Activated gamma-delta T cell (primary cell): ENCODE measurements at places on chromosomes 3 and 15.

GRCh38 chr3:152843955-152844354 is 9.0 kb downstream of the P2RY1 start:
- DNase-seq, result no peak

DNA sequence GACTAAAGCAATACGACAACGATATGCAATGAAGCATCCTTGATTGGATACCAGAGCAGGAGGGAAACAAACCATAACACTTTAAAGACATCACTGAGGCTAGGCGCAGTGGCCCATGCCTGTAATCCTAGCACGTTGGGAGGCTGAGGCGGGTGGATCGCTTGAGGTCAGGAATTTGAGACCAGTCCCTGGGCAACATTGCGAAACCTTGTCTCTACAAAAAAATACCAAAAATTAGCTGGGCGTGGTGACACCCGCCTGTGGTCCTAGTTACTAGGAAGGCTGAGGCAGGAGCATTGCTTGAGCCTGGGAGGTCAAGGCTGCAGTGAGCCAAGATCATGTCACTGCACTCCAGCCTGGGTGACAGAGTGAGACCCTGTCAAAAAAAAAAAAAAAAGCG is 33.9 kb upstream of the BHLHE40 start:
- no peak for DNase-seq

DNA sequence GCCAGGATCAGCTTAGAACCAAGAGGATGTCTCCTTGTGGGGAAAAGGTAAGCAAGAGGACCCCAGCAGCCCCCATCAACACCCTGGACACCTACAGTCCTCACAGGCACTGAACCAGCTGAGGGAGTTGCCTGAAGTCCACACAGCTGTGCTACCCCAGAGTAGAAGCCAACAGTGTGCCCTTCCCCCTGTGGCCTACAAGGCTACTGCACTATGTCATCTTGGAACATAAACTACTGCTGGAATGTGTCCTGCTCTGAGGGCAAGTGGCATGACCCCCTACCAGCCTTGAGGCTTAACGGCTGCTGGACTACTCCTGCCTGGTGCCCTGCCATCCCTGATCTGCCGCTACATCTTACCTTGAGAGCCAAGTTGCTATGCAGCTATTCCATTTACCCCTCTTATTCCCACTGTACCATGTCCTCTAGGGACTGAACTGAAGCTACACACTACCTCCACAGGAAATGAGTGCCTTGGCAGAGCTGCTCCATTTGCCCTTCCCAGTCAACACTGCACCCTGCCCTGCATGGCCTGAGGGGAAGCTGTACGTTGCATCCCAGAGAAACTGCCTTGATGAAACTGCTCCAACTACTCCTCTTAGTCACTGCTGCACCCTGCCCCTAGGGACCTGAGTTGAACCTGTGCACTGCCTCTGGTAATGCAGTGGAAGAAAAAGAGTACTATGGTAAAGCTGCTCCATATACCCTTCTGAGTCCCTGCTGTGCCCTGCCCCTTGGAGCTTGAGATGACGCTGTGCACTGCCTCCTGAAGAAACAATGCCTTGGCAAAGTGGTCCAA is 40.2 kb upstream of the ATP13A5 start:
- no peak for DNase-seq

DNA sequence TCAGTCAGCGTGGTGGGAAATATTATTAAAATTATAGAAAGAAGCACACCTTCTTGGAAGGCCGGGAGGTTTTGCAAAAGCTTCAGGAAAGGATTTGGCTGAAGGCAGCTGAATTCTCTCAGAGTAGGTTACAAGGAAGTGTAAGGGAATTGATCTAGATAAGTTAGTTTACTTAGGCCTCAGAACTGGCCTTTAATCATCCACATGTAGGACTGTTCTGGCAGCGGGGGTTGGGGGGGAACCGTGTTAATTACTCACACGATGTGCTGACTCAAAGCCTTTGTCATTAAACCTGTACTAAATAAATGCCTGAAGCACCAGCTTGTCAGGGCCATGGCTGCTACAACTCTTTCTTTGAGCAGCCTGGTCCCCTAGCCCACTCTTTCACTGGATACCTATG is 12.8 kb downstream of the ASB14 start:
- no peak for DNase-seq

DNA sequence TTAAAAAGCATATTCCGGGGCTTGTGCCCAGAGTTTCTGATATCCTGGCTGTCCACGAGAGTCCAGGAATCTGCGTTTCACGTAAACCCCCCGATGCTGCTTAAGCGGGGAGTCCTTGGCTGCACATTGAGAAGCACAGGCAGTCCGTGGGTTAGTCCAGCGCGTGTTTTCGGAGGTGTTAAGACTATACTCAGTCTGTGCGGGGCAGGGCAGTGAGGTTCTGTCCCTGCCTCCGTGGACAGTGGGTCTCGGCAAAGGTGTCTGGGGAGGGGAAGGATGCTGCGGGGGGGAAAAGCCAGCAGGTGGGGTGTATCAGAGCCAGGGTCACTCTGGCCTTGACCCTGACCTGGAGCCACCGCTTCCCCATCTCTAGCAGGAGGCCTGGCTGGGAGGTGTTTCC is 106.2 kb downstream of the TMEM266 start:
- DNase-seq, result no peak

DNA sequence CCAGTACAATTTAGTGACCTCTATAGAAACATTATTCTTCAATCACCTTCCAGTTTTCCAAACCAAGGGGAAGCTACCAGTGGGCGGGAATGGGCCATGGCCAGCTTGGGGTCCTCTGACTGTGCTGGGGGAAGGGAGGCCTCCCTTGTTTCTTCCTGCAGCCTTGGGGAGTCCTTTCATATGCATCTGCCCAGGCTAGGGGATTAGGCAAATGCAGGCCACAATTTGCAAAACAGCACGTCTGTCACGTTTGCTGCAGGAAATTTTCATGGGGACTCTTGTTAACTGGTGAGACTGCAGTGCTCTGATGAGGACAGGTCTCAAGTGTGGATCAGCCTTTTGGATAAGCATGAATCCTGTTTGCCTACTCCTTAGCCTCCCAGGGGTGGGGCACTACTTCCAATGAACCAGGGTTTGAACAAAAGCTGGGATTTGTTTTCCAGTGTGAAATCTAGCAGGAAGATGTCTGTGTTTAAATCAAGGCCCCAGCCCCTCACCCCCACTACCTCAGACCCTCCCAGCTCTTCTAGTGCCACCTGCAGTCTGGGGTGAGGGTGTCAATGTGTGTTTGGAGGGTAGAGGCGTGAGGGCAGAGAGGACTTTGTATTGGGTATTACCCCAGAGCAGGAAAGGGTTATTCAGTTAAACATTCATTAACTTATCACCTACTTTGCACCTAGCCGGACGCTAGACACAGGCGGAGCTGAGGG is 219.9 kb downstream of the OPA1 start:
- DNase-seq, result no peak

DNA sequence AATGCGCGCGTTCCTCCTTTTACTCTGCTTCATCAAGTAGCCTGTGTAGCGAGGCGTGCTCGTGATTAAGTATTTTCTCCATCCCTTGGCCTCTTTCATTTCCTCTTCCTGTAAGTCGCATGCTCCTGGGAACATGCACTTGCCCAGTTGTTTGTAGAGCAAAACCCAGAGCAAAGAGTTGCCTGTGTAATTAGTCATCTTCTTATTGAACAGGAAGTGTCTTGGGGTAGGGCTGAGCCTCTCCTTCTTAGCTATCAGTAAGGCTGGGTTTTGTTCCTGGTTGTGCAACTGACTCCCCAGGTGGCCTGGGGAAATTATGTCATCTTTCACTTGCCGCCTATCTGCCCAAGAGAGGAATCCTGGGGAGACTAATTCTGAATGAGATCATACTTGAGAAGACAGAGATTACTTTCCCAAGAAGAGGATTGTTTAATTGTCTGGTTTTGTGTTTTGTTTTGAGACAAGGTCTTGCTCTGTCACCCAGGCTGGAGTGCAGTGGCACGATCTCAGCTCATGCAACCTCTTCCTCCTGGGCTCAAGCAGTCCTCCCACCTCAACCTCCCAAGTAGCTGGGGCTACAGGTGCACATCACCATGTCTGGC is 14.9 kb downstream of the LIPH start:
- no peak for DNase-seq

GRCh38 chr3:55484801-55485791 is 2.0 kb downstream of the WNT5A start:
- no peak for DNase-seq

GRCh38 chr15:62901909-62902546 is 140.5 kb upstream of the TPM1 start:
- DNase-seq, result no peak

GRCh38 chr3:60027335-60027734 is 977.5 kb upstream of the CFAP20DC start:
- DNase-seq, result no peak

DNA sequence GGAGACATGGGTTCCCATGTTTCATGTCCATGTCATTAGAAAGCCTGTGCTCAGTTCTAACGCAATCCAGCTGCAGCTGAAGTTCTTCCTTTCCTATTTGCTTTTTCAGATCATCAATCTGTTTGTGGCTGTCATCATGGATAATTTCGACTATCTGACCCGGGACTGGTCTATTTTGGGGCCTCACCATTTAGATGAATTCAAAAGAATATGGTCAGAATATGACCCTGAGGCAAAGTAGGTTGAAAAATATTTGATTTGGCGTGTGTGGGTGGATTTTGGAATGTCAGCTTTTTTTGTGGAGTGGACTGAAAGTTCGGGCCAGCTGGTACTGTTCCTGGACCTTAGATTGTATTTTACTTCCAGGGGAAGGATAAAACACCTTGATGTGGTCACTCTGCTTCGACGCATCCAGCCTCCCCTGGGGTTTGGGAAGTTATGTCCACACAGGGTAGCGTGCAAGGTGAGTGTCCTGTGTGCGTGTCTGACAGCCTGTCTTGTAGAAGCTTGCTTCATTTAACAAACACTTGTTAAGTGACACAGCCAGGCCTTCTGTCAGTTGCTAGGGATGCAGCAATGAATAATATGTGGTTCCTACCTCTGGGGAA is 69.6 kb downstream of the CHDH start:
- DNase-seq, result no peak

GRCh38 chr3:54966979-54967378 is 39.1 kb upstream of the LRTM1 start:
- no peak for DNase-seq

DNA sequence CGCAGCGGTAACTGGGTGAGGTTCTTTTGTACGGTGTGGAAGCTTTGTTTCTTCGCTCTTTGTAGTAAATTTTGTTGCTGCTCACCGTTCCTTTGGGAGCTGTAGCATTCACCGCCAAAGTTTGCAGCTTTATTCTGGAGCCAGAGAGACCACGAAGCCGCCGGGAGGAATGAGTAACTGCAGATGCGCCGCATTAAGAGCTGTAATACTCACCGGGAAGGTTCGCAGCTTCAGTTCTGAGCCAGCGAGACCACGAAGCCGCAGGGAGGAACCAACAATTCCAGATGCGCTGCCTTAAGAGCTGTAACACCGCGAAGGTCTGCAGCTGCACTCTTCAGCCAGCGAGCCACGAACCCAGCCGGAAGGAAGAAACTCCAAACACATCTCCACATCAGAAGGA is 56.0 kb upstream of the DYNC1LI1 start:
- DNase-seq, result no peak

DNA sequence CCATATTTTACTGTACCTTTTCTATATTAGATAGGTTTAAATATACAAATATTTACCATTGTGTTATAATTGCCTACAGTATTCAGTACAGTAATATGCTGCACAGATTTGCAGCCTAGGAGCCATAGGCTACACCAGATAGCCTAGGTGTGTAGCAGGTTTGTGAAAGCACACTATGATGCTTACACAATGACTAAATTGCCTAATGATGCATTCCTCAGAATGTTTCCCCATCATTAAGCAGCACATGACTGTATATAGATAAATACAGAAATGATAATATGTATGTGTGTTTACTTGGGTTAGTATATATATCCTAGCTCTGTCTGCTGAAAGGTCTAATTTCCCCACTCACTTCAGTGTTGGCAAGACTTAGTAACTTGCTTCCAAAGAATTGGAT is 65.8 kb downstream of the MYL3 start:
- DNase-seq, result no peak

- DNase-seq, result no peak
Observed at GRCh38 chr15:60044636-60045270, 40.6 kb downstream of the FOXB1 start.

GRCh38 chr3:100102757-100103156 is 11.5 kb downstream of the FILIP1L start:
- DNase-seq, result no peak

GRCh38 chr3:156619376-156619775 is 55.0 kb upstream of the TIPARP start:
- DNase-seq, result no peak

GRCh38 chr3:108485146-108485545 is 25.2 kb downstream of the MYH15 start:
- no peak for DNase-seq

GRCh38 chr3:195133462-195133861 is 137.5 kb downstream of the XXYLT1 start:
- no peak for DNase-seq

GRCh38 chr3:157533298-157534070 is 30.3 kb upstream of the VEPH1 start:
- DNase-seq, result no peak

GRCh38 chr15:34726406-34727100 is 28.2 kb downstream of the GJD2 start:
- DNase-seq, result no peak

DNA sequence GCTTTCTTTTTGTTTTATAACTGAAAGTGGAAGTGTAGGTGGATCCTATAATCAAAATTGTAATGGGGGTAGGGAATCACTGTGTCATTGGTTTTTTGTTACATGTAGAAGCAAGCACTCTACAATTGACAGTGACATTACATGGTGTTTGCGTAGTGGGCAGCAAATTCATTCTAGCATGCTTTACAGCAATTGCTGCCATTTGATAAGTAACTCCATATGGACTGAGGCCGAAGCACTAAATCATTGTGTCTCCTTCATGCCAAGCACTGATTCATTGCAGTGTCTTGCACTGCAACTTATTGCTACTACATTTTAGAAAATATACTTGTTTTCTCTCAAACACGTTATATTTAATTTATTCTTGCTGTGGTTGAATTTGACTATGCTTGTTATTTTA is 933.9 kb downstream of the NSUN3 start:
- DNase-seq, result no peak

GRCh38 chr15:64337761-64338160 is 18.2 kb downstream of the CSNK1G1 start:
- DNase-seq, result no peak
